ENCODE measurements at places on chromosomes 12 and 14. TPM values are rescaled to one million over a fixed set of nuclear protein-coding genes. Genes with fewer than 3 reads are reported as not detected.

MANSC1 gene
- total RNA-seq, result 1.4 TPM

GLI1 gene
- not detected for total RNA-seq

FRMD6 gene
- total RNA-seq, result 14.1 TPM

IL22 gene
- not detected for total RNA-seq

CMA1 gene
- total RNA-seq, result not detected

CLEC12A gene
- 0.98 TPM for total RNA-seq

SERPINA1 gene
- 57.2 TPM for total RNA-seq

FSCB gene
- not detected for total RNA-seq

SPTB gene
- 204 TPM for total RNA-seq

ATG14 gene
- 17.9 TPM for total RNA-seq

FOXN4 gene
- total RNA-seq, result not detected

ENDOU gene
- total RNA-seq, result 0.16 TPM

ZCCHC8 gene
- total RNA-seq, result 23.3 TPM

NRXN3 gene
- total RNA-seq, result 0.16 TPM

RFX4 gene
- total RNA-seq, result not detected

CFAP251 gene
- total RNA-seq, result 0.60 TPM

RIMBP2 gene
- 2.2 TPM for total RNA-seq

TSPAN19 gene
- total RNA-seq, result not detected

LRTM2 gene
- total RNA-seq, result not detected

NPAS3 gene
- 1.00 TPM for total RNA-seq

SAMD15 gene
- total RNA-seq, result not detected

RNASE7 gene
- 0.55 TPM for total RNA-seq

C1QL4 gene
- not detected for total RNA-seq

OR4Q2 gene
- not detected for total RNA-seq

GRIP1 gene
- total RNA-seq, result 0.22 TPM

ZDHHC22 gene
- total RNA-seq, result not detected

IL31 gene
- not detected for total RNA-seq

GLT8D2 gene
- 4.0 TPM for total RNA-seq

SLC10A1 gene
- not detected for total RNA-seq

TMEM119 gene
- total RNA-seq, result not detected

GUCY2C gene
- total RNA-seq, result 0.09 TPM

PYGL gene
- total RNA-seq, result 6.3 TPM

IAPP gene
- total RNA-seq, result not detected

KLRC3 gene
- not detected for total RNA-seq

FGF23 gene
- not detected for total RNA-seq

TRIM9 gene
- total RNA-seq, result 0.26 TPM

NTF3 gene
- 0.18 TPM for total RNA-seq

Measured in gastrocnemius medialis (tissue), 4 donors.